ENCODE measurements at places on chromosomes 4 and X.

DNA sequence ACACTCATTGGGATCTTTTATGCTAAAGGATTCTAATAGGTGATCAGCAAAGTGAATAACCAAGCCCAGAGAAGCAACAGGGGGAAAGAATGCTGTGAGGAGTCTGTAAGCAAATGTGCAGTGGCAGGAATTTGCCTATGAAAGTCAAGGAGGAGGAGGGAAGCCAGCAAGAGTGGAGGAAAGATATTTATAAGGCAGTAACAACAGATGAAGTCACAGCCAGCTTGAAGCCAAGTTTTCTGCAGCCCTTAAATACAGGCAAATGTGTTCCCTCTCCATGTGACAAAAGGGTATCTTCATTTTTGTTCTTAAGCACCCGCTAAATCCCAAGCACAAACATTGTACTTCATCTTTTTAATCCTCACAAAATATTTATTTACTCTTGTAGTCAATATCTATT lies 275.0 kb upstream of the CLNK start:
- H3K4me3 ChIP-seq = no peak overlapping the region
- no peaks in the 10 kb centered on the region for H3K4me1 ChIP-seq
- 0 out of 2 replicates have a peak, but pooled peaks cover 2% of the 10 kb centered on the region for H3K36me3 ChIP-seq
- no peak overlapping the region for H3K27ac ChIP-seq

DNA sequence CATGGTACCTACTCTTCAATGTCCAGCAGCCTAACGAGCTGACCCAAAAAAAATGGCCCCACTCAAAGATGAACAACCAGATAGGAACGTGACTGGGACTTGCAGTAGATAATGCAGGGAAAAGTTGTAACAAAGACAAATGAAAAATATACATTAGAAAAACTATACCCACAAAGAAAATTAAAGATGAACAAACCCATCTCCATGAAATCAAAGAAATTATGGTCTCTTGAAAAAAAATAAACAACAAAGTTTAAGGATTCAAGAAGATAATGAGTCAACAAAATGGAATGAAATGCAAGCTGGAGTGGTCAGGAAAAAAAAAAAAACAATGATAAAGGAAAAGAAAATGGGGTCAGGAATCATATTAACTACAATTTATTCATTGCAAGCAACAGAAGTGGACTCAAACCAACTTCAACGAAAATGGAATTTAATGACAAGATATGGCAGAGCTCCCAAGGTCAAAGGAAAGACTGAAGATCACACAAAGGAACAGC lies 309.8 kb upstream of the GALNT7 start:
- H3K36me3 ChIP-seq = no peaks in the 10 kb centered on the region
- H3K4me3 ChIP-seq = no peak overlapping the region
- no peak overlapping the region for H3K27ac ChIP-seq
- DNase-seq = no peak
- H3K27me3 ChIP-seq = no peaks in the 10 kb centered on the region

DNA sequence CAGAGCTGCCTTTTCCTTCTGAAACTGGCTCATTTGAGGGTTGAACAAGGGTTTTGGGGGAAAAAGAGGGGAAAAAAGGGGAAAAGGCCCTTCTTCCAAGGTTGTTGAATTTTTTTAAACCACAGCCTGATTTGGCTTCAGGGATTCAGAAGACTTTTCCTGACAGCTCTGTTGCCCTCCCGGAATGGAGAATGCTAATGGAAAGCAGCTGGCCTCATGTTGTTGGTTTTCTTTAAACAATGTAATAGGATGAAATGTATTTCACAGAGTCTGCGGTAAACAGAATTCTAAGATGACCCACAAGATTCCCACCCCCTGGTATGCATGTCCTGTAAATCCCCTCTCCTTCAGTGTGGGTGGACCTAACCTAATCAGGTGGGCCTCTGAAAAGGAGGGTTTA lies 3.3 kb upstream of the KIAA1210 start:
- no peak overlapping the region for H3K4me3 ChIP-seq
- H3K27me3 ChIP-seq = no peaks in the 10 kb centered on the region
- no peaks in the 10 kb centered on the region for H3K4me1 ChIP-seq
- no peaks in the 10 kb centered on the region for H3K36me3 ChIP-seq

DNA sequence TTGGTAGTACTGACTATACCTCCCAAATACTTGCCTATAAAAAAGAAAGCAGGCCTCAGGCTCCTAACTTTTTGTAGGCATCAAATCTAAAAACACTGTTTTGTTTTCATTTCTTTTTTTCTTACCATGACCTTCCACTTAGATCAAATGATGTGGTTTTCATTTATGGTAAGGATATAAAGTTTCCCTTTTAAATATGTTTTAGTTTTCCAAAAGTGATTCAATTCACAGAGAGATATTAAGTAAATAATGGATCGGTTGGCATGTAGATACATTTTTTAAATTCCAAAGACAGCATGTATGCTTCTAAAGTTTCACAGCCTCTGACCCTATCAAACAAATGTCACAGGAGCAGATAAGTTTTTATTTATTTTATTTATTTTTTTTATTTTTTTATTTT lies 23.9 kb downstream of the EFHC2 start:
- H3K36me3 ChIP-seq = no peaks in the 10 kb centered on the region
- no peaks in the 10 kb centered on the region for H3K4me1 ChIP-seq
- no peak for DNase-seq
- no peaks in the 10 kb centered on the region for H3K27me3 ChIP-seq
- no peak overlapping the region for H3K4me3 ChIP-seq

Measured in Caco-2 (cell line).